ENCODE measurements at places on chromosomes 1 and 21.
A peak's percentile ranks its signal among the peaks of the same experiment; 100 is the strongest.

- DNase-seq, result no peak
Observed at GRCh38 chr1:204834336-204834735, 36.3 kb upstream of the NFASC start.

GRCh38 chr1:212667223-212668139, 32.2 kb downstream of the BATF3 start:
- no peak for DNase-seq

DNA sequence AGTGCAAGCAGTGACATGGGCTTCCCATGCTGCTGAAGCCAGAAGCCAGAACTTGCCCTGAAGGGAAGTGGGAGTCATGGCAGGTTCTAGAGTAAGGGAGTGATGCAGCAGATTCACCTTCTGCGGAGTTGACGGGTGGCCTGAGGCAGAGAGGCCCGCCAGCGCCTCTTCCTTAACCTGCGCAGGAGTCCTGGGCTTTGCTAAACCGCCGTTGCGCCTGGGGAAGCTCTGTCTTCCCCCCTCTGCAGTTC, 67.3 kb downstream of the OBSCN start:
- no peak for DNase-seq

DNA sequence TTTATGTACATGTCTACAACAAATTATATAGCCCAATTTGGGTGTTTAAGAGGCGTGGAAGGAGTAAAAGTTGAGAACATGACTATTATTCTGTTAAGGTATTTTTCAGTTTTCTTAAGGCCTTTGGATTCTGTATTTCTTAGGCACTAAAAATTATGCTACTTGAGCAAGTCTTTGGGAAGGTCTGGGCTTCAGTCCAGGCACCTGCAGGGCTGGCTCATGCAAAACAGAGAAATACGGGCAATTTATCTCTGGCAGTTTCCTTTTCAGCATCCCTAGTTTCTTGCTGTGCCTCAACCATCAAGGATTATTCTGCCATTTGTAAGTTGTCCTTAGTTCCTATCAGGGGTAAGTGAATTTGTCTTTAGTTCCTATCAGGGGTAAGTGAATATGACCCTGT, 358.8 kb upstream of the B3GALT2 start:
- peak; percentile 34 for DNase-seq

DNA sequence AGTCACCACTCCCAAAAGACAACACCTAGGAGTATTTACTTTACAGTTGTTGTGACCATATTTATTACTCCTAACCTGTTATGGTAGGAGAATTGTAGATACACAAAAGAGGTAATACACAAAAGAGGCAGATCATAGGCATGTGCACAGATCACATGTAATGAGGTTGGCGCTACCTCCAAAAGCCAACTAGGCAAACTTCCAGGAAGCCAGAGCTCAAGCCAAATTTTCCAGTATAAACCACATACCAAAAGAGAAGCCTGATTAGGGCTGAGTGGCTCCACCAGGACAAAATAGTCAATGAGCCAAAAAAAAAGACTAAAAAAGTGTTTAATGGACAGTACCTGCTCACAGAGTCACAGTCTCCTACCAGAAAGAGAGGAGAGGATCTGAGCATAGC, 195.0 kb upstream of the PBX1 start:
- DNase-seq, result peak; percentile 83

- no peak for DNase-seq
Observed at GRCh38 chr1:67405473-67406245, 24.5 kb downstream of the SERBP1 start.

DNA sequence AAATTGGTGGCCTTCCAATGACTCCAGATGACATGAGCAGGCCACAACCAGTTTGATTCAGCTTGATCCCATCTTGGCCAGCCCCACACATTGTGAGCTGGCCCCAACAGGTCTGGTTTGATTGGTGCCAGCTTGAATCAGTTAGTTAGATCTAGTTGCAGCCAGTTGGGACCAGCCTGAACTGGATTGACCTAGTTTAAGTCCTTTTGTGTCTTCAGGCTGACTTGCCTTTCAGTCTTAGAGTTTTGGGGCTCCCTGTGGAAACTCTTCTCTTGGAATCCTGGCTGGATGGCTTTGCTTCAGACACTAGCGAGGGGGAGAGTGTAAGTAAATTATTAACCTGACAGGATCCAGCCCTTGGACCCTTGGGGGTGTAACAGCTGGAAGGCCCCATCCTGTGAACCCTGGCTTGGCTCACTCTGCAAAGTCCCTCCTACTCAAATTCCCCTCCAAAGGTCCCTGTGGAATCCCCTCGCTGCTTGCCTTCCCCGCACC, 36.2 kb upstream of the POU3F1 start:
- no peak for DNase-seq

- DNase-seq, result no peak
Observed at GRCh38 chr1:221888218-221888617, 146.3 kb upstream of the DUSP10 start.

DNA sequence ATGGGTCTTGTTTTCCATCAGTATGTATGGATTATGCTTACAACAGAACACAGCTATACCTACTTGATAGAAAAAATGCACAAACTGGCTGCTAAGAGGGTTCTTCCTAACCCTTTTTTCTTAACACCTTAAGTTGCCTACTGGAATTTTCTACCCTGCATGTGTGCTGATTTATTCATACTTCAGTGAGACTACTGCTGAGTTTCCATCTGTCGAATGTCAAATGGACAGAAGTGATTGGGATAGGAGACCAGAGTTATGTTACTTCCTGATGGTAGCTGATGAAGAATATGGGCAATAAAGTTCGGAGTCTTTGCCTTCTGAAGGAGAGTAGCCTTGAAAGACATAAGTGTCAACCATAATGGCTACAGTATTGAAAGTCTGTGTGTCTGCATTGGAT, 6.5 kb upstream of the DNM3 start:
- DNase-seq, result no peak

DNA sequence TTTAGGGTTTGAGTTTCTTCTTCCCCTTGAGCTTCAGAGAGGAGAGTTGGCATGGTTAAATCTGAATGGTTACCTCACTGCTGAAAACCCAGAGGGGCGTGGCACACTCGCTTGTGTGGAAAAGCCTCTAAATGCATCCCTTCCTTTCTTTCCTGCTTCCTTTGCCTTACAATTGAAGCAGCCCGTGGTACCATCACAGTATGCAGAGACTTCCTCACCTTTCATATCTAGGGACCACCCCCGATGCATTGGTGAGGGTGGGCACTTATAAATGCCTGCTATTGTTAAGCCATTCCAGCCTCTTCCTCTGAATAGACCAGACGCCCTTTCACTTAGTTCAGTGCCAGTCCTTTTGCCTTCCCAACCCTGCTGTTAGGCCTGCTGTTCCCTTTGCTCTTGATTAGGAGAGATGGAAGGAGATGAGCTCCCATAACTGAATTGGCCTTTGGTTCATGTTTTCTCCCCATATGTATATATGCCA, 21.9 kb upstream of the LAX1 start:
- peak; percentile 30 for DNase-seq

GRCh38 chr21:43916691-43917514, 51.9 kb downstream of the AGPAT3 start:
- DNase-seq, result no peak

DNA sequence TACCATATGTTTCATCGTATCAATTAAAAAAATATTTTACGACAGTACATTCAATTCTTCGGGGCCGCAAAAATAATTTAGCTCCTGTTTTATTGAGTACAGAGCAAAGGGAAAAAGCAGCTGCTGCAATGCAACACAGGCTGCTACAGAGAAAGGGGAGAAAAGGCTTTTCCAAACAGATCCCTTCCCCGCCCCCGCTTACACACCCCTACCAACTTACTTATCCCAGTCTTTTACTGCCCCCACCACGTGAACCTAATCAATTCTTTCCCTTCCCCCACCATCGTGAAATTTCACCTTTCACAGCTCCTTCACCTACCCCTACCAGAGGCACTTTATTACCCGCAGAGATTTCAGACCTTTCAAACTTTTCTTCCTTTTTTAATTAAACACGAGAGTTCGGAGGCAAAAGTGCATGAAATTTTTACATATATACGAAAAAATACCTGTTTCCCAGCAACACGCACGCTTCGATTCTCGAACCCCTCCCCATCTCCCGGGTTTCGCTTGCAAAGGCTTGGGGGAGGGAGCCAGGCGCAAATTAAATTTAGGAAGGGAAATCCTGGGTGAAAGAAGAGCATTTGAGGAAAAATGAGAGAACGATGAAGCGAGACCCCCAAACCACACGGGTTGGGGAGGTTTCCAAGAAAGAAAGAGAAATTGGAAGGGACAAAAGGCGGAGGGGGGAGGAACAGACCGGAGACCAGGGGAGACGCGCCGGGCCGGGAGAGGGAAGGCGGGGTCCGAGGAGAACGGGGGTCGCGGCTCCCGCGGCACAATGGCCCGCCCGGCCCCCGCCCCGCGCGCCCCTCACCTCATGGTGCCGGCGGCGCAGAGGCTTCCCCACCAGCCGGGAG, 823 bp downstream of the ENAH start:
- DNase-seq, result no peak

- DNase-seq, result no peak
Observed at GRCh38 chr1:180170546-180171151, 16.0 kb downstream of the QSOX1 start.

DNA sequence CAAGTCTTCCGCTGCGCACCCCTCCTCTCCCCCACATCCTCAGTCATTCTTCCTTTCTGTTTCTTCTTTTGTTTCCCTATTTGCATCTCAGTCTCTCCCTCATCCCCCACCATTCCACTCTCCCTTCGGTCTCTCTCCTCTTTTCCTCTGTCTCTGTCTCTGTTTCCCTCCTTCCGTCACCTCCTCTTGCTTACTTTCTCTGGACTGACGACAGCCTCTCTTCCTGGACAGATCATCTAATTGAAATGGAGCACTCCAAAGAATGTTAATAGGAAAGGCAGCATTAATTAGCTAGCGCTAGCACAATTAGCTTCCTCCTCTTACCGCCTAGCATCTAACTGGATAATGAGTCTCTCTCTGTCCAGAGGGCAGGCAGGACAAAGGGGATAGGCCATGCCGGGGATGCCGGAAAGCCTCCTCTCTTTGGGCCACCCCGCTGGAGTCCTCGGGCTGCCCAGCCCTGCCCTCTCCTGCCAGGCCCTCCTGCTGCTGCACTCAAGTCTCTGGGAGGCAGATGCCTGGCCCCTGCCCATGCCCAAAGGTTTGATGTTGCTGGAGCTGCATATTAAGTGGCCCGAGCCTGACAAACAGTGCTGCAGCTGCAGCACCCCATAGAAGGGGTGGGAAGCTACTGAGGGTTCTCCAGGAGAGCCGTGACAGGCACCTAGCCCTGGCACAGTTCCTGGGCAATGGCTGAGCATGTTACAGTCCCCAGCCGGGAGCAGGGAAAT, 20.8 kb downstream of the DISP3 start:
- no peak for DNase-seq

DNA sequence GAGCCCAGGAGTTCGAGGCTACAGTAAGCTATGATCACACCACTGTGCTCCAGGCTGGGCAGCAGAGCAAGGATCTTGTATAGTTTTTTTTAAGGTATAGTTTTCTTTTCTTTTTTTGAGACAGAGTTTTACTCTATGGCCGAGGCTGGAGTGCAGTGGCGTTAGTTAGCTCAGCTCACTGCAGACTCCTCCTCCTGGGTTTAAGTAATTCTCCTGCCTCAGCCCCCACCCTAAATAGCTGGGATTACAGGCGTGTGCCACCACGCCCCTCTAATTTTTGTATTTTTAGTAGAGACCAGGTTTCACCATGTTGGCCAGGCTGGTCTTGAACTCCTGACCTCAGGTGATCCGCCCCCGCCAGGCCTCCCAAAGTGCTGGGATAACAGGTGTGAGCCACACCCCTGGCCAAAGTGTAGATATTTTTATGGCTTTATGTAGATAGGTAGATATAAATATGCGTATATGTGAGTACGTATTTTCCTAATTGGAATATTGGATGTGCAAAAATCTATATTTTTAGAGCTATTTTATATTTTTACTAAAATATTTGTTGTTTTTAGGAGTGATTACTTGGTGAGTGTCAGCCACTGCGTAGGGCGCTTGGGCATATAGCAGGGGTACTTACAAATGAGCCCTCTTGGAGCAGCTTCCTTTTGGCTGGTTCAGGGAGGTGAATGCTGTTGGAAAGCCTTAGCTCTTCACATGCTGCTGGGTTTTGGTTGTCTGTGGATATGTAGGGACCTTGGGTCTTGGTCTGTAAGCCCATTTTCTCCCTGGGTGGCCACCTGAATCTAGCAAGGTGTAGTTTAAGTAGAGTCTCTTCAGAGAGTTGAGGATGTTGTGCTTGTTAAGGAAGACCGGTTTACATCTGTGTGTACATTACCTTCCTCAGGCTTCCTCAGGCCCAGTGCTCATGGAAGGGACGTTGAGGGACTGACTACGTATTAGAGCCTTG, 9.5 kb downstream of the KDM4A start:
- DNase-seq, result no peak

GRCh38 chr1:201495551-201496295, 11.2 kb downstream of the CSRP1 start:
- DNase-seq, result no peak

DNA sequence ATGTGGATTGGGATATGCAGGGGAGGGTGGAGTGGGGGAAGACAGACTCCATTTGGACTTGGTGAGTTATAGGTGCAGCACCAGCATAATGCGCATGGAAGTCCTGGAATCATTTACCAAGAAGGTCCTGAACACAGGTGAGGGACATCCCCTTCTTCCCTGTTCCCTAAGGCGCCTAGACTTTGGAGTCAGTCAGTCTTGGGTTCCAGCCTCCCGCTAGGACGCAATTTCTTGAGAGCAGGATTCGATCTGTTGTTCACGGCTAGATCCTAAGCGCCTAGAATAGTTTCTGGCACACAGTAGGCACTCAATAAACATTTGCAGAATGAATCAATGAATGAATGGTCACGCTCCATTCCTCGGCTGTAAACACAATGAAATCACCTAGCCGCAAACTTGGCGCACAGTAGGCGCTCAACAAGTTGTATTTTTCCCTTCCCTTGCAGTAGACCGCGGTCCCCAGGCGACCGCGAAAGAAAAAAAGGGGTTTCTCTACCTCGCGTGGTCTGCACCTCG, 1.0 kb upstream of the AK4 start:
- no peak for DNase-seq

- DNase-seq, result no peak
Observed at GRCh38 chr1:231170875-231171274, 9.0 kb downstream of the TRIM67 start.

DNA sequence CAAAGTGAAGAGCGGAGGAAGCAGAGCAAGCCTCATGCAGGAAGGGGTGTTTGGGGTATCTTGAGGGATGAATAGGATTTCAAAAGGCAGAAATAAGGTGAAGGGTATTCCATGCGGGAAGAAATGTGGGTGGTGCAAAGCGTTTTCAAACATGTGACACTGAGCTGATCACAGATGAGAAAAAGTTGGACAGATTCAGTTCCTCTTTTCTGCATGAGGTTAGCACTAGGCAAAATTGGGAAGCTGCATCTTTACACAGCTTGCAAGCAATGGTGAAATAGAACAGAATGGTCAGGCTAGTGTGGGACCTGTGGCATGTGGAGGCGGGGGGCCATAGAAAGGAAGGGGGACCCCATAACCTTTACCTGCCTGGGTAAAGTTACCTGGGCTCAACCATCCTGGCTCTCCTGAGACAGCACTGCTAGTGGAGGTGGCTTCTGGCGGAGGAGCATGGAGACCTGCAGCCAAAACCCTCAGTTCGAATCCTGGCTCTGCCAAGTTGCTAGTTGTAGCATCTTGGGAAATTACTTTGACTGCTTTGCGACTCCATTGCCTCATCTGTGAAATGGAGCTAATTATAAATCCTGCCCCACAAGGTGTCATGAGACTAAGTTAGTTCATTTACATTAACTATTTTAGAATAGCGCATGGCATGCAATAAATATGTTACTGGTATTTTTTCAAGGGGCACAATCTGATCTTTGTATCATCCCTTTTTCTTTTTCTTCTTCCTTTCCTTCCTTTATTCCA, 16.4 kb downstream of the KCNA10 start:
- DNase-seq, result no peak

- DNase-seq, result no peak
Observed at GRCh38 chr1:236142253-236143103, at the start of gene GPR137B. GPR137B (plus strand) TSS chr1:236142539; CDS start chr1:236142623, 84 bp downstream.
